ENCODE measurements at places on chromosomes 4 and X.

GRCh38 chr4:117898496-117898895, 135.8 kb upstream of the NDST3 start:
- DNase-seq = no peak

DNA sequence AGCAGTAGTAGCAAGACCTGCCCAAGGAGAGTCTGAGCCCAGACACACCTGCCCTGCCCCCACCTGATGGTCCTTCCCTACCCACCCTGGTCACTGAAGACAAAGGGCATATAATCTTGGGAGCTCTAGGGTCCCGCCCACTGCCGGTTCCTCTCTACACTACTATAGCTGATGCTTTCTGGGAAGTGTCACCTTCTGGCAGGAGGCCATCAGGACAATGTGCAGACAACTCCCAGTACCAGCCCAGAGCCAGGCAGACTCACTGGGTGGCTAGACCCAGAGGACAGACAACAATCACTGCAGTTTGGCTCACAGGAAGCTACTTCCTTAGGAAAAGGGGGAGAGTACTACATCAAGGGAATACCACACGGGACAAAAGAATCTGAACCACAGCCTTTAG, 312.7 kb downstream of the SPRY1 start:
- no peak for DNase-seq

GRCh38 chrX:149881081-149881711, at the start of gene MAGEA8:
Gene MAGEA8 (plus strand): TSS chrX:149881183. CDS start chrX:149884273, 3,090 bp downstream.
- DNase-seq = no peak

GRCh38 chrX:65697915-65698796, 30.7 kb downstream of the MSN start:
- peak; percentile 61 for DNase-seq

DNA sequence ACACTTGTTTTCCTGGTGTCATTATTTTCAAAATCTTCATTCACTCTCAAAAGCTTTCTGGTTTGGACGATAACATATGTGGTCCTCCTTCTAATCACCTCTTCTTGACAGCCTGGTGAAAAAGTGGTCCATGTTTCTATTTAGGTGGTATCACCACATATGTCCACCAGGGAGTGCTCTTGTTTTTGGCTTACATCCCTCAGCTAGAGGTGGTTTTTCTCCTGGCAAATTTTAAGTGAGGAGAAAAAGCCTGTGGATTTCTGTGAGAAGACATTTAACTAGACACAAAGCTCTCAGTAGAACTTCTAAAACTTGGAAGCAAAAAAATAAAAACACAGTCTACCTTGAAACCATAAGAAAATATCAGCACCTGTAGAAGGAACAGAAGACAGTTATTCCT, 58.0 kb upstream of the FRMPD4 start:
- no peak for DNase-seq

DNA sequence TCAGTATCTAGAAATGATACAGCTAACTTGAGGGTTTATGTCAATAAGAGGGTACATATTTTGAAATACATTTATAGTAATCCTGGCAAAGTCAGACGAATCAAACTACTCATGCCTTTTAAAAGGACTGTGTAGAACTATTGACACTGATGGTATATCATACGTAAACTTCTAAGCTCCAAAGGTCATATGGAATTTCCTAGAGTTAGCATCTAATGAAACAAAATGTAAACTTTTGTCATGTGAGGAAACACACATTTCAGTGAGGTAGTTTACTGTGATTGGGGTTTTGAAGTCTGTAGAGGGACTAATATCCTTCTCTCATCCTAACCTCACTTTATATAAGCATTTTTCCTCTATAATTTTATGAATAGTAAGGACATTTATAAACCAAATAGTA, 138.4 kb downstream of the SCLT1 start:
- DNase-seq = no peak

DNA sequence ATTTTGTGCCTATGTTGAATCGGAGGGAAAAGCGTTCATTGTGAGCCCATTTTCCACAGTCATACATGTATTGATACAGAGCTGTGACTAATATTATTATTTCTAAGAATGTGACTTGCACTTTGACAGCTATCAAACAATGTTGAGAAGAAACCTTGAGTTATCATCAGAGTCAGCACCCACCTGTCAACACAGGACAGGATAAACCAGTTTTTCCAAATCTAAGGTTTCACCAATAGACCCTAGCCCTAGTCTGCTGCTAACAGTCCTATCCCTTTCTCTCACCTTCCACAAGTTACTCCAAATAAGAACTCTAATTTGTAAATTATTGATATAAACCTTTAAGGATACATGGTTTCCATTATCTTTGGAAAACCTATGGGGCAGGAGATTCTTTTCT, 47.7 kb upstream of the DHX15 start:
- no peak for DNase-seq

DNA sequence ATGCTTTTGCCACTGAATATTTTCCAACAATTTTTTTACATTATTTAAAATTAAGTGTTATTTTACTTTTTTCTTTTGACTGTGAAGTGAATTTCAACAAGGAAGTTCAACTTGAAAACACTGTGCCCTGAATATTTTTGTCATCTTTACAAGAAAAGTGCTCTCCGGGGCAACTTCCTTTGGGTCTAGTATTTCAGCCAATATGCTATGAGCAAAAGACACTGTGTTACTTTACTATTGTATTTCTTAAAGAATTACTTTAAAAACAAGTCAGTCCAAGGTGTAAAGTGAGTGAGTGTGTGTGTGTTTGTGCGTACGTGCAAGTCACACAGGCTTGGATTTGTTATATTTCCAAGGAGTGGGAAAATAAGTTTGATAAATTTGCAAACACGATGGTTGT, 7.6 kb upstream of the USP53 start:
- DNase-seq = no peak

DNA sequence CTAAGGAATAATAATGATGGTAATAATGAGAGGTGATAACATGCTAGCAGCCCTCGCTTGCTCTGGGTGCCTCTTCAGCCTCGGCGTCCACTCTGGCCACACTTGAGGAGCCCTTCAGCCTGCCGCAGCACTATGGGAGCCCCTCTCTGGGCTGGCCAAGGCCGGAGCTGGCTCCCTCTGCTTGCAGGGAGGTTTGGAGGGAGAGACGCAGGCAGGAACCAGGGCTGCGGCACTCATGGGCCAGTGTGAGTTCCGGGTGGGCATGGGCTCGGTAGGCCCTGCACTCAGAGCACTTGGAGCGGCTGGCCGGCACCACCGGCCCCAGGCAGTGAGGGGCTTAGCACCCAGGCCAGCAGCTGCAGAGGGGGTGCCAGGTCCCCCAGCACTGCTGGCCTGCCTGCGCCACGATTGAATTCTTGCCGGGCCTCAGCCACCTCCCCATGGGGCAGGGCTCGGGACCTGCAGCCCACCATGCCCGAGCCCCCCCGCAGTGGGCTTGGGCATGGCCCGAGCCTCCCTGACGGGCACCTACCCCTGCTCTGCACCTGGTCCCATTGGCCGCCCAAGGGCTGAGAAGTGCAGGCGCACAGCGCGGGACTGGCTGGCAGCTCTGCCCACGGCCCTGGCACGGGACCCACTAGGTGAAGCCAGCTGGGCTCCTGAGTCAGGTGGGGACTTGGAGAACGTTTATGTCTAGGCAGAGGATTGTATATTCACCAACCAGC, 7.1 kb upstream of the ADH1C start:
- no peak for DNase-seq

GRCh38 chrX:39361736-39362135, 560.5 kb downstream of the MID1IP1 start:
- no peak for DNase-seq

- no peak for DNase-seq
Observed at GRCh38 chrX:155068165-155068564, 2.8 kb downstream of the CMC4 start.

DNA sequence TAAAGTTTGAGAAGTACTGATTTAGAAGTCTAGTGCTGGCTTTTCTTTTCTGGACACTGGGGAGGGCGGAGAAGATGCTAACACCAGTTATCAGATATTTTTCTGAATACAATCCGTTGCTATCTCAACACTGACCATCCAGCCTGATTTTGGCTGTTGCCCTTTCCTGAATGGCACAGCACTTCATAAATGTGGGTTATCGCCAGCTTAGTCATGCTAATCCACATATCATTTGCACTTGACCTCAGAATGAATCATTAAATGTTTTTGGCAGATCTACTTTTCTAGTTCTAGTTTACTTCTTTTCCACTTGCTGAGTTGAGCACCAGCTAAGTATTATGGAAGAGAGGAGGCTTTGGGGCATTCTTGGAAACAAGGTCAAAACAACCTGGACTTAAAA, 60.8 kb upstream of the ESX1 start:
- DNase-seq = no peak

DNA sequence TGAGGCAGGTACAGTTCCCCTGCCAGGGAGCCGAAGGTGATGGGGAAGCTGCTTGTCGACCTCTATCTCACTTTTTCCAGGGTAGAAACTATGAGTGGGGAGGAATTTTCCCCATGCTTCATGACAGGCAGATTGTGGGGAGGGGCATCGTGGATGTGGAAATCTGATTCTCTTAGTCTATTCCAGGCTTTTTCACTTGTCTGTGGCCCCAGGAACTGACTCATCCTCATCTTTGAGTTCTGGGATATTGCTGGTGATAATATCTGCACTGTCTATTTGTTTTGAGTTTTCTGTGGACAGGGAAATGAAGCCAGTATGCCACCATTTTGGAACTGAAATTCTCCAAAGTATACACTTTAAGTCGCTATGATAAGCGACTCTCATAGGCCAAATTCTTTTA, 7.6 kb upstream of the TLR2 start:
- no peak for DNase-seq

GRCh38 chr4:14345356-14345775, 656.9 kb upstream of the CPEB2 start:
- DNase-seq = no peak

Data from heart right ventricle (tissue), 16 donors.